Stimulated activated CD8-positive, alpha-beta memory T cell treated with anti-CD3 and anti-CD28 coated beads, Interleukin-7, amount 100 ng/mL, for 1 hour (primary cell): ENCODE measurements at places on chromosomes 4 and X.

DNA sequence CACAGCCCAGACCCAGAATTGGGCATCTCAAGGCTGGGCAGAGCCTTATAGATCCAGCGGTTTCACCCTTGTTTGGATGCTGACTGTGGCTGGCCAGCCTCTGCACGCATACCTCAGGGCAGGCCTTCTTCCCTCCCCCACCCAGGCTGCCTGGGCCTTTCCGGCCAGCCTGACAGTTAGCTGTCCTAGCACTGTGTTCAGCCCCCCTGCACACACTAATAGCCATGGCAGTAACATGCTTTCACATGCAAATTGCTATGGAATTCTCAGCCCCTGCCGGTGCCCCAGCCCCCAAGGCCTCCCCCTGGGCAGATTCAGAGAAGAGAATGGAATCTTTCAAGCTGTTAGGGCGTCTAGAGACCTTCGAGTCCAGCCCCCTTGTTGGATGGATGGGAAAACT, 17.7 kb downstream of the EFNB1 start:
- no peak for DNase-seq

- DNase-seq = no peak
These were observed 254.6 kb downstream of the CBLL2 start for GRCh38 chrX:22527302-22527701.

DNA sequence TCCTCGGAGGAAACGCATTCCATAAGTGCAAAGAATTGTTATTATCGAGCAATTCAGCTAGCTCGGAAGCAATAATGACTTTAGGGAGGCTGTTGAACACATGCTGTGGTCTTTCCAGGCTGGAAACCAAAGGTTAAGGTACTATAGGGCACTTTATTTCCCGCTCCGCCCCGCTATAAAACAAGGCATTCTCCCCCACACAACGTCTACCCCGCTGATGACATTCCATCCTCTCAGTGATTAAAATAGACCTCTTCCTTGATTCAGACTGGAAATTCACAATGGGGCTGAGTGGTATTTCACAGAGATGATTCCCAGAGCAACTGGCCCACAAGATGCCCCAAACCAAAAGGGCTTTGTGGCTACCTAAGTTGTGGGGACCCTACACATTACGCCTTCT, 196.4 kb downstream of the STIM2 start:
- DNase-seq = no peak

DNA sequence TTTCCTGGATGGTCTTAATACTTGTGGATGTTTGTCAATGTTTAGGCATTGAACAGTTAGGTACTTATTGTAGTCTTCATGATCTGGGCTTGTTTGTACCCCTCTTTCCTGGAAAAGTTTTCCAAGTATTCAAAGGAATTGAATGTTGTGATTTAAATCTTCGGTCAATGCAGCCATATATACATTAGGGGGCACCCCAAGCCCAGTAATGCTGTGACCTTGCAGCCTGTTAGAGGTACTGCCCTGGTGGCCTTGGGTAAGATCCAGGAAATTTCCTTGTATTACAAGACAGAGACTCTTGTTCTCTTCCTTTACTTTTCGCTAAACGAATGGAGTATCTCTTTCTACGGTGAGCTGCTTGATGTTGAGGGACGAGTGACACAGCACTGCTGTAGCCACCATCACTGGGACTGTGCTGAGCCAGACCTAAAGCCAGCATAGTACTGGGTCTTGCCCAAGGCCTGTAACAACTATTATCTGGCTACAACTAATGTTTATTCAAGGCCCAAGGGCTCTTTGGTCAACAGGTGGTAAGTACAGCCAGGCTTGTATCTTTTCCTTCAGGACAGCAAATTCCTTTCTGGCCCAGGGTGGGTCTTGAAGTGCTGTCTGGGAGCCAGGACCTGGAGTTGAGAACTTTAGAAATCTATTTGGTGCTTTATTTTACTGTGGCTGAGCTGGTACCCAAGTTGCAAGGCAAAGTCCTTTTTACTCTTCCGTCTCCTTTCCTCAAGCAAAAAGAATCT, 118.3 kb upstream of the ATOH1 start:
- DNase-seq = no peak

- no peak for DNase-seq
These were observed 9.7 kb upstream of the TMEM165 start for GRCh38 chr4:55386073-55386472.

- no peak for DNase-seq
These were observed 68.3 kb upstream of the PGM2 start for GRCh38 chr4:37758226-37758625.

DNA sequence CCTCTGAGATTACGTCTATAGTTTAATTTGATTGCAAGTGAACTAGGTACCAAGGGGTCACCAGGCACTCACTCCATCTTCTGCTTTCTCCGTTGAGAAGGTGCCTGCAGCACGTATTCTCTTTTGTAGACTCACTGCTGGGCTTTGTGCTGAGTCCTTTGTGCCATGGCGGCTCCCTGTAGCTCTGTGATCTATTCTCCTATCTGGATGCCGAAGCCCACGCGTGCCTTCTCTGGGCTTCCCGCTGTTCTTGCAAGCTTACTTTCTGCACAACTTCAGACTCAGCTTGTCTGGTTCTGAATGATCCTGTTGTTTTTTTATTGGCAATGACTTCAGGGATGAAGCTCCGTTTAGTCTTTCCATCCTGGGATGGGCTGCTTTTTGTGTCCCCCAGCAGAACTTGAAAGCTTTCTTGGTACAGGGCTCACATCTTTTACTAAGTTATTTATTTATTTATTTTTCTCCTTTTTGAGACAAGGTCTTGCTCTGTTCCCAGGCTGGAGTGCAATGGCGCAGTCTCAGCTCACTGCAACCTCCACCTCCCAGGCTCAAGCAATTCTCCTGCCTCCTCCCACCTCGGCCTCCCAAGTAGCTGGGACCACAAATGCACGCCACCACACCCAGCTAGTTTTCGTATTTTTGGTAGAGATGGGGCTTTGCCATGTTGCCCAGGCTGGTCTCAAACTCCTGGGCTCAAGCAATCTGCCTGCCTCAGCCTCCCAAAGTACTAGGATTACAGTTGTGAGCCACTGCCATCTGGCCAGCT, 100.9 kb upstream of the NKX1-1 start:
- no peak for DNase-seq

- DNase-seq = no peak
These were observed 278 bp downstream of the CLOCK start for GRCh38 chr4:55546506-55546755.
